ENCODE measurements at places on chromosomes 16 and 17.
A peak's percentile ranks its signal among the peaks of the same experiment; 100 is the strongest.

- no peak for DNase-seq
Observed at GRCh38 chr16:3460121-3460520, 16.6 kb downstream of the NAA60 start.

DNA sequence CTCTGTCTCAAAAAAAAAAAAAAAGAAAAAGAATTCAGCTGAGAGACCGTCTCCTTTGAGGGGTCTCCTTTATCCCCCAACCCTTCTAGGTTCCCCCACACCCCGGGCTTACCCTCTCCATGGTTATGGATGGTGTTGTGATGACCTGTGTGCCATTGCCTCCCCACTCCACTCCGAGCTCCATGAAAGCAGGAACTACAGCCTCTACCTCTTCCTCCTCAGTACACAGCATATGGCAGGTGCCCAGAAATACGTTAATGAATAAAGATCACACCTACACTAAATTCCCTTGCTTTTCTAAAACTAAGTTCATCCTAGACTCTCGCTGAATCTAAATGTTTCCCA is 17.2 kb downstream of the COPRS start:
- DNase-seq, result no peak

- no peak for DNase-seq
Observed at GRCh38 chr16:11390573-11391495, 45.6 kb downstream of the RMI2 start.

GRCh38 chr16:57572978-57573728 is 30.7 kb downstream of the ADGRG5 start:
- no peak for DNase-seq

DNA sequence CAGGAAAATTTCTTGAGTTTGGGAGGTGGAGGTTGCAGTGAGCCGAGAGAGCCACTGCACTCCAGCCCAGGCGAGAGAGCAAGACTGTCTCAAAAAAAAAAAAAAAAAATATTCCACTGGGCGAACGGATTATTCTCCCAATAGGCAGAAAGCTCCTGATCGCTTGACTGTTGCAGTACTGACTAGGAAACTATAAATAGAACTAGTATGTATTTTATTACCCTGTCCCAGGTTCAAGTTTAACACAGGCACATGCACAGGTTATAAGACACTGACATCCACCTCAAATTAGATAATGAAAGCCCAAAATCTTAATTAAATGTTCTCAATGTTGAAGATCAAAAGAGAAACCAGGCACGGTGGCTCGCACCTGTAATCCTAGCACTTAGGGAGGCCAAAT is 11.5 kb downstream of the PARN start:
- no peak for DNase-seq

- DNase-seq, result no peak
Observed at GRCh38 chr17:73261952-73262675, 434 bp upstream of the CPSF4L start.

DNA sequence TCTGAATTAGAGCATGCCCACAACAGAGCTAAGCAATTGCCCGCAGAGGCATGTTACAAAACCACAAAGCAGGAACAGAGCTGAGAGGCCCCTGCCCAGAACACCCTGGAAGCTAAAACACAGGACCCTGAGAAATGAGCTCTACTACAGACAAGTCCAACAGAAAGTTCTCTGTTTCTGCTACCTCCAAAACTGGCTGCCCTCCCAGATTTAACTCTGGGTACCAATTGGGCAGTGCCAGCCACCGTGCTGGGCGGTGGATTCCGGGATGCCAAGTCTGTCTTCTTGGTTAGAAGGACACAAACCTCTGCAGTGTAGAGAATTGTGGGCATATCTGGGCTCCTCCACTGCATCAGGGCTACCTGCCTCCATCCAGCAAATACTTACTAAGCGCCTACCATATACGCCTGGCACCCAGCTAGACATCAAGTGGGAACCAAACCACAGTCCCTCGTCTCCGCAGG is 1.0 kb downstream of the CMTM4 start:
- no peak for DNase-seq

DNA sequence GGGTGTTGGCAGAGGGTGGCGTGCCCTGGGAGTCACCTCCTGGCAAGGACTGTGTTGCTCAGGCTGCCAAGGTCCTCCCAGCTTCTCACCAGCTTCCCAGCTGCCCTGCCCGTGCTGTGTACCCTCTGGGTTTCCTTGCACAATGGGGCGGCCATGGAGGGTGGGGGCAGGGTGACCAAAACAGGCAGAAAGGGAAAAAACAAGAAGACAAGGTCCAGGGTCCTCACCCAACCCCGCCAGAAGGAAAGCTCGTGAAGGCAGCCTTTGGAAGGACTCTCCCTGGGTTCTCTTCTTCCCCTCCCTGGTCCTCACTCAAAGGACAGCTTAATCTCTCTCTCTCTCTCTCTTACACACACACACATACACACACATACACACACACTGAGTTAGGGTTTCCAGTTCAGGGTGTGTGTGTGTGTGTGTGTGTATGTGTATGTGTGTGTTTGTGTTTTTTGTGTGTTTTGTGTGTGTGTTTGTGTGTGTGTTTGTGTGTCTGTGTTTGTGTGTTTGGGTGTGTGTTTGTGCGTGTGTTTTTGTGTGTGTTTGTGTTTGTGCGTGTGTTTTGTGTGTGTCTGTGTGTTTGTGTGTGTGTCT is 2.0 kb downstream of the SLC13A5 start:
- DNase-seq, result no peak

DNA sequence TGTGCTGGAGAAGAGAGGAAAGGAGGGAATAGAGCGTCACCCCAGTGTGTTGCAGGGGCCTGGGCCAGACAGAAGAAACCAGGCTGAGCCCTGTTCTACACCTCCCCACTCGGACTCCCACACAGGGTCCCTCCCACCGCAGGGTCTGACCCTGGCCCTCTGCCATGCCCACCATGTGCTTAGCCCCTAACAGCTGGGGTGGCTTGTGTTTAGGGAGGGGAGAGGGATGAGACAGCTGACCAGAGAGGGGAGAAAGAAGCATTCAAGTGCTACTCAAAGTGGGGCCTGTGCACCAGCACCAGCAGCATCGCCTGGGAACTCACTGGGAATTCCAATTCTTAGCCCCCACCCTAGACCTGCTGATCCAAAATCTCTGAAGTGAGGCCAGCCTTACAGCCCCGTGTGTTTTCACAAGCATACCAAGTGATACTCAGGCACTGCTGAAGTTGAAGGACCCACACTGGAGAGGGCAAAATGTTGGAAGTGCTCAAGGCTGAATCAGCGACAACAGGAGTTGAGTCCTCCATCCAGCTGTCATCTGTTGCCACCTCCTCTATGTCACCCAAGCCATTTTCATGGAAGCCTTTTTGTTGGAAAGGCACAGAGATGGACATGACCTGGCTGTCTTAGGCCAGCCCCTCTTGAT is 47.0 kb downstream of the FZD2 start:
- DNase-seq, result no peak

- no peak for DNase-seq
Observed at GRCh38 chr16:27408012-27408601, 6.1 kb downstream of the IL21R start.

DNA sequence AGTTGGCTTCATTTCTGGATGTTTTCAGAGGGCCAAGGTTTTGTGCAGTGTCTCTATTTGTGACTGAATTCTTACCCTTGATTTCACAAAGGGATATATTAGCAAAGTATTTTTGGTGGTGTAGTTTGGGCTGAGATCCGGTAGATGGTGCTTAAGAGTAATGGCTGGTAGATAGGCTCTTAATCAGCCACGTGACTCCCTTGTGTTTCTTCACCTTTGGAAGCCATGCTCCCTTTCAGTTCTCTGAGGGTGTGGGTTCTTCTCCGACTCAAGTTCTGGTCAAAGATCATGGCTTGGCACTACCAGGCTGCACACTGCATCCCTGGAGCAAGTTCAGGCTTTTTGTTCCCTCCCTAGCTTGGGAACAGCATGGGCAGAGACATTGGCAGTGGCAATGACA is 887.3 kb downstream of the CDH8 start:
- DNase-seq, result no peak

GRCh38 chr16:66406534-66407221 is 20.4 kb upstream of the BEAN1 start:
- DNase-seq, result peak; percentile 51

- no peak for DNase-seq
Observed at GRCh38 chr16:557463-558297, 2.5 kb upstream of the PRR35 start.

GRCh38 chr16:53865494-53865863 is 161.5 kb downstream of the FTO start:
- DNase-seq, result no peak

GRCh38 chr17:55273579-55274354 is 9.0 kb downstream of the HLF start:
- no peak for DNase-seq

GRCh38 chr17:55237841-55238178 is 26.9 kb upstream of the HLF start:
- DNase-seq, result no peak

DNA sequence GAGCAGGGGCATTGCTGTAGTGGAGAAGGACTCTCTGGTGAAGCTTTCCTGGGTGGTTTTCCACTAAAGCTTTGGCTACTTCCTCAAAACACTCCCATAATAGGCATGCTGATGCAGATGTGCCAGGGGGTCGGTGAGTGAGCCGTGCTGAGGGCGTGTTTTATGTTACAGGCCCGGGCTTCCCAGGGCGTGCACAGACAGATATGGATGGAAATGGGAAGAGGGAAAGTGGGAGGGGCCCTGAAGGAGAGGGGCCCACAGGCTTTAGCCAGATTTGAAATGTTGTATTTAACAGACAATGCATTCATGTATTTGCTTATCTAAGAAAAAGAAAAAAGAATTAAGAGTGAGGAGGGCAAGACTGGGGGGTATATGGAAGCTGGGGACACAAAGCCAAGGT is 56.3 kb downstream of the IL21R start:
- no peak for DNase-seq

GRCh38 chr16:49057936-49058335 is 223.7 kb downstream of the CBLN1 start:
- DNase-seq, result no peak

- peak; percentile 63 for DNase-seq
Observed at GRCh38 chr17:45645330-45645729, 138.8 kb upstream of the CRHR1 start.

DNA sequence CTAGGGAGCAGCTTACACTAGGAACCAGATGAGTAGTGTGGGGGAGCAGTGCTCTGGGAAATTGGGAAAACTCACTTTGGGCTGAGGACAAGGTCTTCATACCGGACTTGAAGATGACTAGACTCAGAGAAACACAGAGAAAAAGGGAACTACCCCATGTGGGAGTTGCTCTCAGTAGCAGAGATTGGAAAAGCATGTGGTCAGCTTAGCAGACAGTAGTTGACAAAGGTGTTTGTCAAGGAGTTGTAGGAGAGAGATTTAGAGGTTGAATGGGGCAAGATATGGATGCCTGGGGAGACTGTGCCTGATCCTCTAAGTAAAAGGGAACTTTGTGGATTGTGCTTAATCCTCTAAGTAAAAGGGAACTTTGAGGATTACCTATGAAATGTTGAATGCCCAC is 194.5 kb upstream of the COX10 start:
- DNase-seq, result no peak

DNA sequence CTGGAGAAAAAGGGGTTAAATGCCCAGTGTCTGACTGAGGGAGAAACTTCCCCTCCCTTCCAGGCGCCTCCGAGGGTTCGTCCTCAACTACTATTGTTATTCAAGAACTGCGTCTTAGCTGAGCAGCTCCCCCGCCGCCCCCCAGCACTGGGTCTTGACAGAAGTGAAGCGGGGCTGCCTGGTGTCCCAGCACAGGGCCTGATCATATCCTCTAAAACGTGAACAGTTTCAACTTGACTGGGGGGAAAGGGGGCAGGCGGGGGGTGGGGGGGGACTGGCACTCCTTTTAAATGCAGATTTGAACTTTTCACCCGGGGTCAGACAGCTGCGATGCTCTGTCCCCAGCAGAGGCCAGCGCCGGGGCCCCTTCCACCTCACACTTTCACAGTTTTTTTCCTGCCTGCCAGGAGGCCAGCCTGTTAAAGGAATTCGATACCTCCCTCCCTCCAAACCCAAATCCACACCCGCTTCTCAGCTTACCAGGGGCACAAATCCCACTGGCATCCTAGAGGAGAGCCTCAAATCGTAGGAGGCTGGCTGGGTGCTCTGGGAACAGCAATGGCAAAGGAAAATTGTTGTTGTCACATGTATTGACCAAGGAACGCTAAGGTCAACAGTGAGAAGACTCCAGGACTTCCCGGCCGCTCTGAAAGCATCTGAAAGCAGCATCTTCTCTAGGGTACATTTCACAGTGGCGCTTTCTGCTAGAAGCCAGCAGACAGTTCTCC is 14.5 kb downstream of the ZFHX3 start:
- DNase-seq, result no peak

GRCh38 chr16:88974080-88974915 is 2.7 kb downstream of the CBFA2T3 start:
- no peak for DNase-seq

DNA sequence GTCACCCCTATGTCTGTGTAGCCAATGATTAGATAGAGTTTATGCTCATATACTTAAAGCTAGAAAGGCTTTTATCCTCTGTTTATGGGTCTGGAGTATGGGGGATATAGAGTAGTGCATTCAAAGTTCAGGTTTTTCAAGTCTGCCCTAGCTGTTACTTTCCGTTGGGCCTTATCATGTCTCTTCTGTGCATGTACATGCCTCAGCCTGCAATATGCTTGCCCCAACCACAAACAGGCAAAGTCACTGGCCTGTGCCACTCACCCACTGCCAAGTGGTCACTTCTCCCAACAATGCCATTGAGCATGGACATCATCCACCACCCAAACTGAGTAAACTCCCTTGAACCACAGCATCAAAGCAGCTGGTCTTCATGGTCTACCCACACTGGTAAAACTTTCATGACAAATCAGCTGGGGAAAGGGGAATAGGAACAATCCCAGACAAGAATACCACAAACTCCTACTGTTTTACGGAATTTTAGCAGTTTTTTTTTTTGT is 70.3 kb upstream of the C17orf78 start:
- DNase-seq, result no peak
